ENCODE measurements at places on chromosomes 7 and 10.

DNA sequence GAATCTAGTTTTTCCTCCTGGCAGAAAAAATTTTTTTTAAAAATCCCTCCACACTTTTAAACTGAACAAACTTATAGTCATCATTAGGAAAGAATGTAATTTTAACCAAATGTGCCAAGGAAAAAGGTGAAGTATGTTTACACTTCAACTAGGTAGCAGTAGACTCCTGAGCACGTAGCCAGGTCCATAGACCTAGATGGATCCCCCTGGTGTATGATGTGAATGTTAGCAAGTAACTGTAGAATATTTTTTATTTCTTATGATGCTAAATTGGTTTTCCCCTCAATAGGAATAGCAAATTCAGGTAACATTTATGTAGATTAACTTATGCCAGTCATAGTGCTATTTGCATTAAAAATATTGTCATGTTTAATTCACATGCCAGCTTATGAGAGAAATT, 19.6 kb downstream of the CABCOCO1 start:
- no peak for DNase-seq

DNA sequence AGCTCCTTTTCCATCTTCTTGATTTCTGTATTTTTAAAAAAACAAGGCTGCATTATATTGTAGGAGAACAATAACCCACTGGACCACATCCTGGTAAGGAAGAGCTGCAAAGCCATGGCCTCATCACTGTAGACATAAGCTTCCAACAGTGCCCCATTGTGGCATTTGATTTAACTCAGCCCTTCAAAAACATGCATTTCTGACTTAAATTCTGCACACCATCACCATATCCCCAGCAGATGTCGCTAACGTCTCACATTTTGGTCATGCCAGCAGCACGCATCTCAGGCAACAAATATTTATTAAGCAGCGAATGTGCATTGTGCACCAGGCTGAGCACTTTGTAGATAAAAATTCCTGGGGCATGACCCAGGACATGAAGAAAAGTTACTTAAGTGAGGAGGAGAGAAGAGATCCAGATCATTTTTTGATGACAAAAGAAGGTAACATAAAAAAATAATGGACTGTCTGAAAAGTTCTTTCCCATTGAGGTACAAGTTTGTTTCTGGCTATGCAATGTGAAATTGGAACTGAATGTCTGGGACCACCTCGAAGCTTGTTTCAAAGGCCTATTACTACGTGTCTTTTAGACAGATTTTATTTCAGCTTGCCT, 164.6 kb upstream of the CDCA7L start:
- DNase-seq, result no peak

DNA sequence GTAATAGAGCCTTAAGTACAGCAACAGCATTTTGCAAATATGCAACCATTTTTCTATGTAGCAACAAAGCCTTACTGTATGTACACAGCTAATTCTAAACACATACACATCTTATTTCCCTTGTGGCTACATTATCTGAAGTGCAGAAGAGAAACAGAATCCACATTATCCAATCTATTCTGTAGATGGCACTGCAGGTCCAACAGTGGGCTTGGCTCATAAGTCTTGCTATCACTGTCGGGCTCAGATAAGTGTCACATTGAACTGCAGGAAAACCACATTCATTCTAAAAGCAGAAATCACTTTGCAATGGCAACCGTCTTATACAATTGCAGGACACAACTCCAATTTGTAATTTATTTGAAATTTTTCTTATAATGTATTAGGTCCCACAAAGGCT, 109.8 kb upstream of the NOBOX start:
- DNase-seq, result no peak

DNA sequence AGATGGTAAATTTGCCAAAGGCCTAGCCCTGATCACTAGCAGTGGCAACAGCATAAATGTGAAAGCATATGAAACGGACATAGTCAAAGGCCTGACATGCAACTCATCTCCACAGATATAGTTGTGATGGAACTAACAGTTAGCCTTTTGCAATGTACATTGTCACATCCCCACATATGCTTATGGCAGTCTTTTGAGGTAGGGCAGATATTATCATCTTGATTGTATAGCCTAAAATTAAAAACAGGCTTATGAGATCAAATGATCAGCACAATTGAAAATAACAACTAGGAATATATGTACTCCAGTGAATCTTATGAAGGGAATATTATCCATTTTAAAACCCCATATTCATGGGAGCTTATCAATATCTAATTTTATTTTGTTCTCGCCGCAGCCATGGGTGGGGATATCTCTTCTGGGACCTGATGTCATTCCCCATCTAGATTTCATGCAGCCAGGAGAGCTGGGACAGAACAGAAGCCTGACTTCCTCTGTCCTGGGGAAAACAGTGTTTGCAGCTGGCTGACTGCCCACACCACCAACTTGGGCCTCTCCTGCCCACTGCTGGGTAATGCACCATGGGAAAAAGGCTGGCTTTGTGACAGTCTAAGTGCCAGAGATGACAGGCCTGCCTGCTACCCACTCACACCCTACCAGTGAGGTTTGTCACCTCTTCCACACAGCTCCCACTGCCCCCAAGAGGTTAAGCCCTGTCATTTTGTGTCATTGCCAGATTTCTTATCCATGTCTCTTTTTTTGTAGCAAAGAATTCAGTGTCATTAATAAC, 180.2 kb upstream of the FZD1 start:
- no peak for DNase-seq

DNA sequence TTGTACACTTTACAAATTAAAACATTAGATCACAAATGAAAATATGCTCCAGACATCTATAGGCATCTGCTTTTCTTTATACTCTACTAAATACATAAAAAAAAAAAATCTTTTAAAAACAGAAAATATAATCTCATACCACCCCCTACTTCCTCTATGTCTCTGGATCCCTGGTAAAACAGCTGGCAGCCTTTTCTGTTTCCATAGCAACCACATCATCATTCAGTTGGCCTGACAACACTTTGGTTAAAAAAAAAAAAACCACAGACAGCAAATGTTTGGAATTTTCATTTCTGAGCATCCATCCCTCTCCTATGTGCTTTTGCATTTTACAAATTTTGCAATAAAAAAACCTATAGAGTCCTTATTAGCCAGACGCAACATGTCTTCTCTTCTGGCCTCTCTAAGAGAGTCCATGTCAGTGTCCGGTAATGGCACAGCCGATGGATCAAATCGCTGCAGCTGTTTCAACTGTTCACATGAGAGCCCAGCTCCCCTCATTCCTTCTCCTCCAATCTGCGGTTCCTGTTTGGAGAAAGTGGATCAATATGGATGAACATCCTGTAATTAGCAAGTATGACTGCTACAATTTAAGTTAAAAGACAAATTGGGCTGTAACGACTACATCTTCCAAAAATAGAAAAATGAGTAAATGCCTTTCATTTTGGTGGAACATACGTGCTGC, 105.6 kb downstream of the NSUN6 start:
- no peak for DNase-seq
